Right renal pelvis (tissue), 4 donors: ENCODE measurements at places on chromosomes 4 and X. TPM values are rescaled to one million over a fixed set of nuclear protein-coding genes. Genes with fewer than 3 reads are reported as not detected.

- DNase-seq: no peak
Measured at GRCh38 chr4:118714682-118715081, 29.5 kb downstream of the METTL14 start.

GRCh38 chrX:67777148-67777547 is 233.3 kb downstream of the AR start:
- no peak for DNase-seq

GRCh38 chr4:128635141-128635954 is 174.2 kb upstream of the JADE1 start:
- no peak for DNase-seq

DNA sequence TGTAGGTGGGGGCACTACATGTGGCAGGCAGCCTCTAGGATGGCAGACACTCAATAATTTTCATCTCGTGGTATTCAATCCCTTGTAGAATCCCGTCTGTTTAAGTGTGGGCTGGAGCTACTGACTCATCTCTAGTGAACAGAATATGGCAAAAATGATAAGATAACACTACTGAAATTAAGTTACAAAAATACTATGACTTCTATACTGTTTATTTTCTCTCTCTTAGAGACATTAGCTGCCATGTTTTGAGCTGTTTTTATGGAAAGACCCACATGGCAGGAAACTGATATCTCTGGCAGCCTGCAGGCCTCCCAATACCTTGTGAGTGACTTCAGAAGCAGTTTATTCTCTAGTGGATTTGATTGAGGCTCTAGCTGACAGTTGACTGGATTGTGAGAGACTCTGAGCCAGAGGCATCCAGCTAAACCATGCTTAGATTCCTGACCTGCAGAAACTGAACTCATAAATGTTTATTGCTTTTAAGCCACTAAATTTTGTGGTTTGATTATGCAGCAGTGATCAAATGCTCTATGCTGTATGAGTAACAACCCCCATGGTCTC is 298.8 kb upstream of the CTSO start:
- DNase-seq: no peak

GRCh38 chr4:87025023-87025613 is 90.3 kb downstream of the AFF1 start:
- DNase-seq: no peak

GRCh38 chr4:53477038-53477565 is 99.7 kb downstream of the FIP1L1 start:
- no peak for DNase-seq

DNA sequence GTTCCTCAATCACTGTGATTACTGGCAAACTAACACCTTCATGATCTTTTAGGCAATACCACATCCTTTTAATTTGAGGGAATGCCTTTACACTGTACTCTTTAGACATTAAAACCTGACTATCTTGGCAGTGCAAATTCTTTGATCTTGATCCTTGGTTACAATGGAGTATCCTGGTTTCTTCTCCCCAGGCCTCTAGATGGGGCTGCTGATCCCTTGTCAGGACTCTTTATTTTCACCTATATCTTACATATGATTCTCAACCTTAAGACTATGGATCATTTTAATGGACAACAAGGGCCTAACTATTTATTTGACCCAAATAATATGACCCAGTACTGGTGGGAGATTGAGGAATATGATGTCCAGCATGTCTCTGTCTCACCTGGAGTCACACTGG is 1005.5 kb upstream of the INTU start:
- no peak for DNase-seq

DNA sequence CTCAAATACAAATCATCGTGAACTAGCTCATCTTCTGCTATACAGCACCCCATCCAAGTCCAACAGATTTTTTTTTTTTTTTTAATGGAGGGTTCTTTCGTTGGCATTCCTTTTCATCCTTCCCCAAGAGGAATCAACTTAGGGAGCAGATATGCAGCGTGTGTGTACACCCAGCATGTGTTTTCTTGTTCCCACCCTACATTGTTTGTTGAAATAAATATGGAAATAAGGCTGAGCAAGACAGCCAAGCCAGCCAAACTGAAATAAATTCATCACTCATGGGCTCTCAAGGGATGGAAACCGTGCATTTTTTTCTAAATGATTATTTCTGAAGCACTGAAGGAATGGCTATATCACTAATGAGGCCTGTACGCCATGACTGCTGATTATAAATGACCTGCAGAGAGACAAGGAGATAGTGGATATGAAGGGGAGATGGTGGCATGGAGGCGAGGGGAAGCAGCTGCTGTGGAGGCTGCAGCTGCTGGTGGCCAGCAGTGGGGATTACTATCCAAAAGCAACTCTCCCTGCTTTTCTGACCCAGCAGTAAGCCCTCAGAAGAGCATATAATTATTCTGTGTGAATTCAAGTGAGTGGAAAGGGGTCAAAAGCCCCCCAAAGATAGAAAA is 173.9 kb downstream of the MGST2 start:
- DNase-seq: no peak

- DNase-seq: no peak
Measured at GRCh38 chr4:38241541-38241940, 281.3 kb downstream of the PTTG2 start.

DNA sequence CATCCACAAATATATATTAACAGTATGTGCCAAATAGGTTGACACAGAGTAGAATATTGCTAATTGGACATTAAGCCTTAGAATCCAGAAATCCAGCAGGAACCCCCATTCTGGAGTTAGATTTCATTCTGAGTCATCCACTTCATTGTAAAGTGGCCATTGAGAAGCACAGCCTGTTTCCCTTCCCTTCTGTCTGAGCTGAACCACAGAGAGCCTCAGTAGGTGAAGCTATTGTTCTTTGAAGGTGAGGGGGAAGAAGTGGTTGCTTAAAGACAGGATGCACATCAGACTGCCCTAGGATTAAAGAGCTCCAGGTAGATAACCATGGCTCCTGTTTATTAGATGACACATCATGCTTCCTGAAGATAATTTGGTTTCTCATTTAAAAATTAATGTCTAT is 30.6 kb upstream of the MCF2 start:
- no peak for DNase-seq

DNA sequence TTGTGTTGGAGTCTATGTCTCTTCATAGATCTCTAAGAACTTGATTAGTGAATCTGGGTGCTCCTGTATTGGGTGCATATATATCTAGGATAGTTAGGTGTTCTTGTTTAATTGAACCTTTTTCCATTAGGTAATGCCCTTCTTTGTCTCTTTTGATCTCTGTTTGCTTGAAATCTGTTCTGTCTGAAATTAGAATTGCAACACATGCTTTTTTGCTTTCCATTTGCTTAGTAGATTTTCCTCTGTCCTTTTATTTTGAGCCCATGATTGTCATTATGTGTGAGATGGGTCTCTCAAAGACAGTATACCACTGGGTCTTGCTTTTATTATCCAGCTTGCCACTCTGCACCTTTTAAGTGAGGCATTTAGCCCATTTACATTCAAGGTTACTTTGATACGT is 79.1 kb upstream of the APOOL start:
- DNase-seq: no peak

GRCh38 chr4:108702960-108703359 is 52.6 kb downstream of the OSTC start:
- DNase-seq: no peak

- no peak for DNase-seq
Measured at GRCh38 chr4:88949605-88950004, 107.4 kb downstream of the FAM13A start.

GRCh38 chr4:94032754-94033153 is 174.9 kb upstream of the SMARCAD1 start:
- DNase-seq: no peak

GRCh38 chr4:54167508-54167907 is 61.6 kb upstream of the PDGFRA start:
- DNase-seq: no peak

GRCh38 chr4:134544303-134544770 is 342.7 kb upstream of the PABPC4L start:
- DNase-seq: peak; percentile 12

DNA sequence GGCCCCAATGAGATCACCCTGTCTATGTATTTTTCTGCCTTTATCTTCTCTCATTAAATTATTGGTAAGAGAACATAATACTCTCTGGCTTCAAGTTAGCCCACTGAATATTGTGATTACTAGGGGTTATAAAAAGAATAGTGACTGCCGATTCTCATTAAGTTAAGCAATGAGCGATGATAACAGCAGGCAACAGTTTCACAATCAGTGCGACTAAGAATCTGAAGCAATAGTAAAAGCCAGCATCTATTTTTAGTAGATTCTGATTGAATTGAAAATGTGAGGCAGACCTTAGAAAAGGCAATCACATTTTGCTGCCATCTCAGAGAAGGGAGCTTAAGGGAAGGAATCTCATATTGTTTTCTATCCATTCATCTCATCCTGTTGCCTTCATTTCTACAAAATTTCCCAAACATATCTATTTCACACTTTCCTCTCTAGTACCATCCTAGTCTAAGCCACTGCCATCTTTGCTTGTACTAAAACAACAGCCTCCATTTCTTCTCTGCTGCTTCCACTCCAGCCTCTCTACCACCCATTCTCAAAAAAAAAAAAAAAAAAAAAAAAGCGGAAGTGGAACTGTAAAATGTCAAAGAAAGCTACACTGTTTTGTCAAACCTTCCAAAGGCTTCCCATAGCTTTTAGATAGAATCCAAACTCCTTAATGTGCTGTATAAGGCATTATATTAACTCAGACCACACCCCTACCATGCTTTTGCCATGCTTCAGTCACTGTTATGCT is 17.4 kb downstream of the GABRA4 start:
- no peak for DNase-seq

DNA sequence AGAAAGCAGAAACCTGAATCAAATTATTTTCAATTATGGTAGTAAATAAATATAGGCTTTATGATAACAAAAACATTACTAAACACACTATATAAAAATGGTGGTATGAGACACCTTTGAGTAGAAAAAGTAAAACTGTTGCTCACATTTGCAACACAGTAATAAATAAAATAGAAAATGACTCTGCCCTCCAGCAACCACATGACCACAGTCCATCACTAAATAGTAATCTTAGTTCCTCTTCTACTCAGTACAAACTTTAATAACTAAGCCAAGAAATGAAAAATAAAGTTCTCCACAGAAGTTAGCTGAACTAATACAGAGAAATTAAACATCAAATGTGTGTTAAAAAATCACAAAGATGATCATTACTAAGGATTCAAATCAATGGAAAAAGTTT is 108.5 kb downstream of the ADGRA3 start:
- no peak for DNase-seq

- DNase-seq: no peak
Measured at GRCh38 chr4:152594978-152595925, 59.4 kb upstream of the FBXW7 start.

DNA sequence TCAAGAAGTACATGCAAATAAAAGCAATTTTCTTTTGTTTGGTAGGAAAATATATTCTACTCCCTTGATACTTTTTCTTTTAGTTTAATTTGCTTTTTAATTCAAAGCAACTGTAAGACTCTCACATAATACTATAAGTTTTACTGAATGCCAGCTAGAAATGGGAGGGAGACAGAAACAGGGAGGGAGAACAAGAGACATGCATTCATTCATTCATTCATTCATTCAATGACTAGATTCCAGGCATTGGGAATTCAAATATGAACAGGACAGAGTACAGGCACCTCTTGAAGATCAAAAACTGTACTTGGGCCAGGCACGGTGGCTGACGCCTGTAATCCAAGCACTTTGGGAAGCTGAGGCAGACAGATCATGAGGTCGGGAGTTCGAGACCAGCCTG is 85.6 kb downstream of the THOC2 start:
- DNase-seq: no peak

GRCh38 chr4:128653527-128654444 is 155.7 kb upstream of the JADE1 start:
- peak; percentile 52 for DNase-seq

GRCh38 chr4:1792832-1793495 is at the start of gene FGFR3:
Gene FGFR3, plus strand, starts transcription at chr4:1793293. Its CDS starts 642 bp downstream, at chr4:1793935.
- DNase-seq: no peak

GRCh38 chrX:120668357-120668756 is 38.5 kb upstream of the C1GALT1C1 start:
- DNase-seq: no peak

GRCh38 chrX:46788902-46789301 is 30.0 kb upstream of the SLC9A7 start:
- no peak for DNase-seq

DNA sequence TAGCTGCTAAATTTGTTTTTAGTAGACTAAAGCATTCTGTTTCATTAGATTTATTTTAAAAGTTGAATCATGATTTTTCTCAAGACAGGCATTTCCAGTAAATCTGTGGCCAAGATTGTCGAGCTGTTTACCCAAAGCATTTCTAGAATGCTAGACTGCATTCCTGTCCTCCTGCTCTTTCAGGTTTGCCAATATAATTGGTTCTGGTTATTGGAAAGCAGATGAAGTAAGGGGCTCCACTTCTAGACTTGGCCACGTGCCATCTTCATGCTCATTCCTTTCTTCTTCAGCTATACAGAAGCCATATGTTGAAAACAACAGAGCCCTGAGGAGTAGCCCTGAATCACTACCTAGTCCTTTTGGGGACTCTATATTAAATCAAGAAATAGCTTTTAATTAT is 62.5 kb downstream of the PGRMC2 start:
- no peak for DNase-seq

- no peak for DNase-seq
Measured at GRCh38 chrX:63453571-63453970, 102.4 kb upstream of the SPIN4 start.

DNA sequence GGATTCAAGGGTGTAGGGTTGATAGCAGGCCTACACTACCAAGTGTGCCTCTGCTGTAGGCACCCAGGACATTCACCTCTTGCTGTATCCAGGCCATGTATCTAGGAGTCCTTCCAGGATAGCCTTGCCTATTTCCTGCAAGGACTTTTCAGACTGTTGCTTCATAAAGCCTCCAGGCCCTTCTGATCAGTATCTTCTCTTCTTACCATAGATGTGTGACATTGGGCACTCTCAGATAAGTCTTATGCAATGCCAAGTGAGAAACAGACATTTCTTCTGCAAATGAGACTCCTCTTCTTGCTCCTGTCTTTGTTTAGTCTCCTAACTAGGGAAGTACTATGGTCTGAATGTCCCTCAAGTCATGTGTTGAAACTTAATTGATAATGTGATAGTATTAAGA is 386.8 kb downstream of the ANKRD50 start:
- DNase-seq: no peak

FGF5 gene
- polyA plus RNA-seq: 0.06 TPM

CYLC1 gene
- not detected for polyA plus RNA-seq

ZMYM3 gene
- 59.5 TPM for polyA plus RNA-seq

CLIC2 gene
- 3.6 TPM for polyA plus RNA-seq

IGSF1 gene
- polyA plus RNA-seq: 22.9 TPM

SFRP2 gene
- polyA plus RNA-seq: 17.8 TPM

CT45A2 gene
- polyA plus RNA-seq: not detected

FLNA gene
- polyA plus RNA-seq: 393 TPM

ARMCX4 gene
- polyA plus RNA-seq: 24.6 TPM

FAM47A gene
- not detected for polyA plus RNA-seq

MID1IP1 gene
- polyA plus RNA-seq: 20.6 TPM

GABRG1 gene
- 0.14 TPM for polyA plus RNA-seq

GLUD2 gene
- 5.2 TPM for polyA plus RNA-seq

MUC7 gene
- 0.08 TPM for polyA plus RNA-seq

REPS2 gene
- 19.6 TPM for polyA plus RNA-seq

PTCHD1 gene
- 0.67 TPM for polyA plus RNA-seq

PAGE5 gene
- not detected for polyA plus RNA-seq

APLN gene
- 8.5 TPM for polyA plus RNA-seq

SLC2A9 gene
- polyA plus RNA-seq: 9.2 TPM
